ENCODE measurements at places on chromosomes 13 and 19. TPM values are rescaled to one million over a fixed set of nuclear protein-coding genes. Genes with fewer than 3 reads are reported as not detected.

DNA sequence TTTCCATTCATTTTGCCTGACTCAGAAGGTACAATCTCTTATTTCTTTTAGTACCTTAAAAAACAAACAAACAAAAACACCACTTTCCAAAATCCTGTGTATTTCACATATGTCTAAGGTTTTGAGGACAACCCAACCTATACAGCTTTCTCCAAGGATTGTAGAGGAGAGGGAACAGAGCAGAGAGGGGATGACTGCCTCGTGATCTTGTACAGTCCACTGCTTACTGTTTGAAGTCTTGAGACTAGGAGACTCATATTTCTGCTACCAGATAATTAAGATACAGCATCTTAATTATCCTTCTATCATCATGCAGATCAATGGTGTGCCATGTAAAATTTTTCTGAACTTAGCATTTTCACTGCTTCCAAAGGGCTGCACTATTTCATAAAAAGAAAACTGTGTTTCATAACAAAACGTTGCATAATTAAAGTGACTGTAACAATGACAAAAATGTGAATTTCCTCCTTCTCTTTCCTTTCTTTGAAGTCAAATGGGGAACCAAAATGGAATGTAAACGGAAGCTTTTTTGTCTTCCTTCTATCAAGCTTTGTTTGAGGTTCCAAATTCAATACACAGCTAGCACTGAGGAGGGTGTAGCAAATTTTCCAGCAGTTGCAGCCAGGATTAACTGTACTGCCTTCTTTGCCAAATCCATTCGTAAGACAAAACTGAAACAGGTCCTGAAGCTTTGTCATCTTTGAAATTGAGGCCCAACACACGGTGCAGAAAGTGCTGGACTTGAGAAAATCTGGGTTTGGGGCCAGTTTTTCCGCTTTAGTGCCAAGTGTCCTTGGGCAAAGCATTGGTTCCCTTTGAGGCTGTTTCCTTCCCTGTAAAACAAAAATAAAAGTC lies 34.9 kb upstream of the RCBTB2 start:
- no peak for DNase-seq

DNA sequence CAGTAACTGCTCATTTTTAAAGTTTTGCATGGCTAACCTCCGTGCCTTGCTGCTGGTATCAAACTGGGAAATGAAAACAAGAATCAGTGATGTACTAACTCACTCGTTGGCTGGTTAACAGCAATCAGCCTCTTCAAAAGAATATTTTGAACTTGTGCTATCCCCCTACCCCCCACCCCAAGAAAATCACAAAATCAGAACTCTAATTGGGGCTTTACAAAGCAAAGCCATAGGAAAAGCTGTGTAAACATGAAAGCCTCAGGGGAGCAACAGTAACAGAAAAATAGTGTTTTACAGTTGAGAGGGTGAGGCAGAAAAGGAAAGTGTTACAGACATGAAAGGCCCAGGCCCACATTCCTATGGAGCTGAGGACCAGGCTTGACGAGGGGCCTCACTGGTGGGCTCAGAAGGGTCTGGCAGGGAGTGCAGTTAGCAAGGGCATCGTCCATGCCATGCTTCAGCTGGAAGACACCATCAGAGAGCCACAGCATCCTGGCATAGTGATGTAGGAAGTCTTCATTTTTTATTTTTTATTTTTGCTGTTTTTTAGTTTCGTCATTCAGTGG lies 217.6 kb downstream of the PCCA start:
- DNase-seq = no peak

DNA sequence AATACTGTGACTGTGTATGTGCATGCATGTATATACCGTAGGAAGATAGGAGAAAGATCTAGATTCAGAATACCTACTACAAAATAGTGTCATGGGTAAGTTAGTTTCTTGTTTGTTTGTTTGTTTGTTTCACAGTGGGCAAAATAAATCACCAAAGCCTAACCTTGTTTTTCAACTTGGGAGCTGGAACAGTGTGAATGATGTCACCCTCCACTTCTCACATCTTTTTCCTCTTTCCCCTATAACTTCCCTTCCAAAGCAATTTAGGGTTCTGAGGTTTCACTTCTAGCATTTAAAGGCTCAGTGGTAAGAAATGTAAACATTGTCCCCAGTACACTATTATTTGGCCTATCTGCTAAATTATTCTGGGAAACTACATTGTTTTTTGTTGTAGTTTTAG lies 5.4 kb downstream of the KCTD4 start:
- no peak for DNase-seq

PSG6 gene
- not detected for total RNA-seq

GJB6 gene
- not detected for total RNA-seq

PTGIR gene
- total RNA-seq = 1.1 TPM

PLK5 gene
- total RNA-seq = not detected

DNA sequence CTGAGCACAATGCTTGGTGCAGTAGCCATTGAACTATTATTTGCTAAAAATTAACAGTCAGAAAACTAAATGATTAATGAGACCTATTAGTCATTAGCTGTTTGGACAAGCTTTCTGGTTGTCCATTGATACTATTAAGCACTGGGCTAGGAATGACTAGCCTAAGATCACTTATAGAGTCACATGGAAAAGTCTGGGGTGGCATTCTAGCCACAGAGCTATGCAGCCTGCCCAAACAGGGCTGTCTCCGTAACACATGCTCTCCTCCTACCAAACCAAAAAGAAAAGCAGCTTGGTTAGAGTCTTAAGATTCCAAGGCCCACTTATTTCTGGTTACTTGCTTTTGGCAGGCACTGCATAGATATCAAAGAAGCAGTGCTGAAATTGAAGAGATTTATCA lies 193.5 kb upstream of the NBEA start:
- no peak for DNase-seq

- no peak for DNase-seq
Measured at GRCh38 chr13:28464861-28465460, 30.0 kb downstream of the FLT1 start.

GRCh38 chr19:57803594-57804325 lies 11.0 kb downstream of the ZNF552 start:
- no peak for DNase-seq

IGLON5 gene
- 0.32 TPM for total RNA-seq

- DNase-seq = no peak
Measured at GRCh38 chr19:2976609-2977000, 759 bp upstream of the TLE6 start.

Measured in ovary (tissue), 10 donors.